ENCODE measurements at places on chromosomes 2 and 18. TPM values are rescaled to one million over a fixed set of nuclear protein-coding genes. Genes with fewer than 3 reads are reported as not detected.

The ANKRD36B gene
- 22.7 TPM for total RNA-seq

The OSR1 gene
- 30.6 TPM for total RNA-seq

The MC4R gene
- not detected for total RNA-seq

The HOXD4 gene
- total RNA-seq = 1.8 TPM

The NOP58 gene
- total RNA-seq = 90.0 TPM

The SPATS2L gene
- 174 TPM for total RNA-seq

The DOK1 gene
- total RNA-seq = 6.0 TPM

The DSG3 gene
- total RNA-seq = not detected

The KCNG2 gene
- not detected for total RNA-seq

The TWIST2 gene
- 5.8 TPM for total RNA-seq

The REG3A gene
- not detected for total RNA-seq

The BBS5 gene
- total RNA-seq = 3.3 TPM

The ASAP2 gene
- total RNA-seq = 34.5 TPM

The CYTIP gene
- total RNA-seq = 0.26 TPM

The AGXT gene
- not detected for total RNA-seq

The IL18R1 gene
- 3.6 TPM for total RNA-seq

The ALKAL2 gene
- not detected for total RNA-seq

The GAL3ST2 gene
- total RNA-seq = not detected

The CXCR1 gene
- not detected for total RNA-seq

The ACADL gene
- total RNA-seq = 0.07 TPM

The CCDC148 gene
- 0.46 TPM for total RNA-seq

The ESPNL gene
- total RNA-seq = not detected

The ASIC4 gene
- not detected for total RNA-seq

The PSMA8 gene
- total RNA-seq = not detected

The FOXI3 gene
- total RNA-seq = not detected

The TRAF3IP1 gene
- total RNA-seq = 12.0 TPM

The WNT10A gene
- 0.40 TPM for total RNA-seq

All from PC-3 (cell line).